Activated naive CD8-positive, alpha-beta T cell treated with anti-CD3 and anti-CD28 coated beads, Interleukin-2, amount 10 ng/mL, durations not matched to agents 7 days and 5 days (primary cell): ENCODE measurements at places on chromosomes 5 and 9. TPM values are rescaled to one million over a fixed set of nuclear protein-coding genes. Genes with fewer than 3 reads are reported as not detected.

Gene MARVELD2
- 0.42 TPM for total RNA-seq

Gene SEMA5A
- total RNA-seq: 0.03 TPM

Gene C5orf58
- not detected for total RNA-seq

Gene PCDHB14
- total RNA-seq: not detected

Gene PCDHGA2
- total RNA-seq: 0.08 TPM
